ENCODE measurements at places on chromosomes 13 and 19. TPM values are rescaled to one million over a fixed set of nuclear protein-coding genes. Genes with fewer than 3 reads are reported as not detected.

The CCDC169 gene
- total RNA-seq, result 2.5 TPM

The PSG6 gene
- not detected for total RNA-seq

The KANK2 gene
- total RNA-seq, result 77.9 TPM

The DNAJC15 gene
- 21.8 TPM for total RNA-seq

The FCER2 gene
- total RNA-seq, result not detected

The ZNF738 gene
- total RNA-seq, result 10.1 TPM

The DPF1 gene
- 5.0 TPM for total RNA-seq

The CRLF1 gene
- not detected for total RNA-seq

The CEACAM6 gene
- not detected for total RNA-seq

The NCAN gene
- not detected for total RNA-seq

The GPR180 gene
- total RNA-seq, result 8.9 TPM

The ZNF90 gene
- total RNA-seq, result 0.39 TPM

The ACP7 gene
- total RNA-seq, result 0.49 TPM

The RPL13A gene
- 2,291 TPM for total RNA-seq

The ATP7B gene
- 8.0 TPM for total RNA-seq

The ATP4B gene
- not detected for total RNA-seq

The RFPL4AL1 gene
- not detected for total RNA-seq

The C1QTNF9 gene
- not detected for total RNA-seq

The IZUMO2 gene
- not detected for total RNA-seq

The PSG4 gene
- total RNA-seq, result not detected

The CNMD gene
- not detected for total RNA-seq

The ZGLP1 gene
- 5.3 TPM for total RNA-seq

The PLK5 gene
- not detected for total RNA-seq

The PROZ gene
- total RNA-seq, result not detected

The HOMER3 gene
- 131 TPM for total RNA-seq

The CCNA1 gene
- 0.37 TPM for total RNA-seq

The GJA3 gene
- total RNA-seq, result not detected

The REEP6 gene
- 1.5 TPM for total RNA-seq

The FCAR gene
- total RNA-seq, result not detected

The GGACT gene
- 6.5 TPM for total RNA-seq
